Stimulated activated CD4-positive, alpha-beta T cell treated with anti-CD3 and anti-CD28 coated beads, TNF-alpha, amount 100 ng/mL, for 1 hour (primary cell): ENCODE measurements at places on chromosomes 16 and 17.

GRCh38 chr17:29079887-29080286, 36.9 kb downstream of the PIPOX start:
- no peak for DNase-seq

GRCh38 chr17:38742411-38743308, 5.5 kb downstream of the PCGF2 start:
- no peak for DNase-seq

GRCh38 chr17:72502371-72503341, 381.8 kb downstream of the SOX9 start:
- no peak for DNase-seq

DNA sequence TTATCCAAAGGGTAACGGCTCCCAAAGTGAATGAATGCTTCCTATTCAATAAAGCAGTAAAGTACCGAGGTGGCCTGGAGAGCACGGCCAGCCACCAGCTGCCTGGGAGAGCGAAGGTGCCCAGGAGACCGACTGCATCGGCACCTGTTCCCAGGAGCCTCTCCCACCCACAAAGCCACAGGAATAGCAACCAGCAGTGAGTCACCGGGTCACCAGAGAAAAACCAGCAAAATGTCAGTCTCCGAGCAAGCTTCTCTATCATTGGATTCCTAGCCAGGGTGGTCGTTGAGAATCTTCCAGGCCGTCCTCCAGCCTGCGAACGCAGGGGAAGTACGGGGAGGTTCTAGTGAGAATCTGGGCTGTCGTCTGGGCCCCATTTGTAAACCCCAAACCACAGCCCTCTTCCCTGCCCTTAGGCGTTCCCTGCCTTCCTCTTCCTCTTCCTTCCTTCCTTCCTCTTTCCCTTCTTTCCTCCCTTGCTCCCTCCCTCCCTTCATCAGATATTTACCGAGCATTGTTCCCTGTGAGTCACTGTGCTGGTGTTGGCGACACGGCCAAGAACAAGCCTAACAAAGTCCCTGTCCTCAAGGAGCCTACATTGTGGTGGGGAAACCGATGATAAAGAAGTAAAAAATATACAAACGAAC, 114.6 kb downstream of the SLC39A11 start:
- no peak for DNase-seq

- DNase-seq, result no peak
Observed at GRCh38 chr17:17985555-17985954, 12.9 kb downstream of the DRC3 start.

GRCh38 chr16:48596326-48596725, 13.7 kb downstream of the N4BP1 start:
- no peak for DNase-seq

DNA sequence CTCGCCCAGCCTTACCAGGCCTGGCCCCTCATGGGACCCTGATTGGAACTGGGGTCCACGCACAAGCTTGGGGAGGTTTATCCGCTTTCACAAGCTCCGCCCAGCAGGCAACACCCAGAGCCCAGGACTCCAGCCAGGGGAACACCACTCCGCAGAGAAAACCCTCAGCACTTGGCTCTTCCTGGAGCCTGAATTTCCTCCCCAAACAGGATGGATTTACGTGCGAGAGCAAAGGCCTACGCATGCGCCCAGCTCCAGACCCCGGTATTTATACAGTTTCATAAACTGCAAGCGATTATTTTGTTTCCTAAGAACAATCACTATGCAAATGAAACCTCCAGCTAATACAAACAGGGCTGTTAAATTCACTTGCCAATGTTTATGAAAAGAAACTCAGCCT, 22.8 kb downstream of the ZNF423 start:
- no peak for DNase-seq

DNA sequence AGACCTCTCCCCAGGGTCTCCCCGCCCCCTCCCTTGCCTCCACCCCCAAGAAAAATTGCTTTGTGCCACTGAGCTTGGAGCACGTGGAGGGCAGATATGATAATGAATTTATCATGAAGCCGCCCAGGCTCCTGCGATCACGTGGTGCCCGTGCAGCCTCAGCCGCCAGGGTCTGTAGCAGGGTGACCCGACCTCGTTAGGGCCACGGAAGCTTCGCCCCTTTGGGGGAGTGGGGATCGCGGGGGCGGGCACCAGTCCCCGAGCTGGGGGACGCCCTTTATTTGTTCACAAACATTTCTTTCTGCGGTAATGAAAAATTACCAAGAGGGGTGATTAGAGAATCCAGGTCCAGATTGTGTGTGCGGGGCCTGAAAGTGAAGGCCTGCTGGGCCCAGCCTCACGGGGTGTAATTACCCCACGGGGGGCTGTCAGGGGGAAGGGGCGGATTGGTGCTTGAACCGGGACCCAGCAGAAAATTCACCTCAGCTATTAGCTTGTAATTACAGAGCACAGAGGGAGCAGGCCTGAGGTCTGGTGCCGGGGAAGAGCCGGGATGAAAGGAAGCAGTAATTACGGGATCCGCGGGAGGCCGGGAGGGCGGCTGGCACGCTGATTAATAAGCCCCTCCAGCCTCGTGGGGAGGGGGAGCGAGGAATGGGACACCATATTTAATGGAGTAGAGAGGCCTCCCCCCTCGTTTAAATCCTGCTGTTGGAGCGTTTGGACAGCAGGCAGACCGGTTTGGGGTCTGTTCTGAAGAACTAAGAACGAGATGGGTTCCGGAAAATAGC, 13.3 kb downstream of the GSE1 start:
- DNase-seq, result no peak

DNA sequence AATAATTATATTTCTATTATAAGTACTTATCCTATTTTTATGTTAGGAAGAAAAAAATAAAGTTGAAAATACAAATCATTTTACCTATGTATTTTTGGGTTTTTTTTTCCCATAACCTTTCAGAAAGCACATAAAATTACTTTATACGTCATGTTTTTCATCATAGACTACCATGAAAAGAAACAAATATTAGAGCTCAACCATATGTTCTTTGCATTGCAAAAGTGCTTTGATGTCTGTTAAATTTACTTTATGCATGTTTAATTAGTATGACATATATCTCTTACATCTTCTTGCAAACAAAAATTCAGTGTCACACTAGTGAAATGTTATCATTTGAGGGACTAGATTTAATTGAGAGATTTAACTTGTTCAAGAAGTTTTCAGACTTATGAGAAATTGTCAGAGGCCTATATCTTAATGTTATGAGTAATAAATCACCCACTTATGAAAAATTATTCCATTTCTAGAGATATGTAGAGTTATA, 24.0 kb downstream of the BRIP1 start:
- DNase-seq, result no peak

DNA sequence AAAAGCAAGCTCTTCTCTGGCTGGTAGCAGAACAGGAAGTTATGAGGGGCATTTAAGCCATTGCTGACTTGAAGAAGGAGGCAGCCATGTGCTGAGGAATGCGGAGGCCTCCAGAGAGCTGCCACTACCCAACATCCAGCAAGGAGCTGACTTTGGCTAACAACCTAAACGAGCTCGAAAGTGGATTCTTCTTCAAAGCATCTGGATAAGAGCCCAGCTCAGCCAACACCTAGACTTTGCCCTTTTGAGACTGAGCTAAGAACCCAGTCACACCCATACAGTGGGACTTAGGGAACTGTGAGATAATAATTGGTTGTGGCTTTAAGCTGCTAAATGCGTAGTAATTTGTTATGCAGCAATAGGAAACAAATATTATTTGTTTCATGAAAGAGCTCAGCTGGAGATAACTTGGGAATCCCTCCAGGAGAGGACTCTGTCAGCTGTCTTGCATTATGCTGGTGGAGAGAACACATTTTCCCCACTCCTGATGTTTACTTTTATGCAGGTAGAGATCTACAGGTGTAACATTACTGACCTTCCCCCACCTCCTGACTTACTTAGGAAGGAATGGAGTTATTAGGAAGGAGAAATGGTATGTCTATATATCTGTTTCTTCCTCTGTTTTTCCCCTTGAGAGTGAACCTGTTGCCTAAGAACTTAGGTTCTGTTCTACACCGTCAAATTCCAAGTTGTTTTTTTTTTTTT, 52.7 kb upstream of the ZNF629 start:
- DNase-seq, result no peak

GRCh38 chr16:69942627-69943170, 8.4 kb upstream of the CLEC18A start:
- no peak for DNase-seq

GRCh38 chr17:79065105-79065670, 9.4 kb upstream of the ENGASE start:
- no peak for DNase-seq

GRCh38 chr17:77247048-77247541, 106.3 kb downstream of the SEC14L1 start:
- peak; percentile 76 for DNase-seq

DNA sequence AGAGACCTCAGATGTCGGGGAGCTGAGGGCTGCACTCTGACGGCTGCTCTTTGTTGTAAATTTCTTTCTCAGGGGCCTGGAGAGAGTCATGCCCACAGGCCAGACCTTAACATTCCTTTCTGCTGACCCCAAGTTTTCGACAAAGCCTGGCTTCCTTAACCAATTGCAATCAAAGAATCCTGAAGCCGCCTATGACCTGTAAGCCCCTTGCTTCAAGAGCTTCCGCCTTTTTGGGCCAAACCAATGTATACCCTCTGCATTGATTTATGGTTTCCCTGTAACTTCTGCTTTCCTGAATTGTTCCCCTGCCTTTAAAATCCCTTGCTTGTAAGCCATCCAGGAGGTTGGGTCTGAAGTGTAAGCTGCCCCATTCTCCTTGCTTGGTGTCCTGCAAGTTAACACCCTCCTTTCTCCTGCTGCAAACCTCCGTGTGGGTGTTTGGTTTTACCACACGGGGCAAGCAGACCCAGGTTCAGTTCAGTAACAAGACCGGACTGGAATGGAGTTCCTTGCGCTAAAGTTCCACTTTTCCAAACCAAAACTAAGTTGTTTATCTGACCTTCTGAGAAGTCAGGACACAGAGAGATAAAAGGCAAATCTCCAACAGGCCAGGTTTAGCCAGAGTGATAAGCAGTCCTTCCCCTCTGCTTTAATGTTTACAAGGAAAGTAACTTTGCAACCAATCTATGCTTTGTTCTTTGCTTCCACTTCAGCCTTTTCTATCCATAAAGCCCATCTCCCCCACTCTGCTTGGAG, 141.6 kb downstream of the KCNJ12 start:
- no peak for DNase-seq

GRCh38 chr17:75552425-75553294, 27.2 kb downstream of the LLGL2 start:
- DNase-seq, result no peak

DNA sequence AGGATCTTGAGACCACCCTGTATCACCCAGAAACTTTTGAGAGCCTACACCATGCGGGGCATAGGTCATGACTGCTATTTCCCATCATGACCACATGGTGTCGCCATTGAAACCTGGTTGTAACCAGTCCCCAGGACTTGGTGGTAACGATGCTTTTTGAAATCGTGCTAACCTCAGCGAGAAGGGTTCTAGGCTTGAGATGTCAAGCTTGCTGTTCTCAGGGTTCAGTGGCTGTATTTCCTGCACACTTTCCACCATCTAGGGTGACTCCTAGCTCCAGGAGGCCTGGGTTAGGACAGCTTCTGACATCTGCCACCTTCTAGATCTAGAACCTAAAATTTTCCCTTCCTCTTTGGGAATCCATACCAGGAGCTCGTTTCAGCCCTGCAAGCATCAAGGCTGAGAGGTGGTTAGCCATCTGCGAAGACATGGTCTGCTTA, 13.0 kb upstream of the SPNS3 start:
- DNase-seq, result no peak

- DNase-seq, result no peak
Observed at GRCh38 chr17:73773702-73774101, 129.5 kb upstream of the SDK2 start.

DNA sequence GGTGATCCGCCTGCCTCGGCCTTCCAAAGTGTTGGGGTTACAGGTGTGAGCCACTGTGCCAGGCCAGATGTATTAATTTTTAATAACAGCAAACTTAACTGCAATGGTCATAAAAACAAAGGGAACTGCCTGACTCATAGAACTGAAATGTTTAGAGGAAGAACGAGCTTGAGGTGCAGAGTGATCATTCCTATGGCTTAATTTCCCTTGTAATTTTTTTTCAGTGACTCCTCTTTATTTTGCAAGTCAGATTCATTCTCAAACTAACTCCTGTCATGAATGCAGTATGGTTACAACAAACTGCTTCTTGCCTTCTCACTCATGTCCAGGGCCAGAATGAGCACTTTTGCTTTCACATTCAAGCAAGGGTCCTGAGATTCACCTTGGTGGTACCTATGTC, 231.3 kb downstream of the HAPSTR1 start:
- no peak for DNase-seq

DNA sequence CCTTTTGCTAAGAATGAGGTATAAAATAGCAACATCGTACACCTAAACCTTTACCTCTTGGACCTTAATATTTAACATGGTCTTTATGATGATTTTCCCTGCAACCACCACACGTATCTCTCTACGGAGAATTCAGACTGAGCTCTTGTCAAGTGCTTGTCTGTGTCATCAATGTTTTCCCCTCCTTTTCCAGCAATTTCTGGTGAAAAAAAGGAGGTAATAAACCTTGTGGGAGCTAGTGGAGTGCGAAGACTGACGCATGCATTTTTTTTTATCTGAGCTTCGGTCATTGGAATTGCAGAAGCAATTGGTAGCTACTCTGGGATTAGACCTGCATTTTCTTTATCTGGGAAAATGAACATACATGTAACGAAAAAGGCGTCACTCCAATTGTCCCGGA, 527.6 kb downstream of the TMEM114 start:
- no peak for DNase-seq

- no peak for DNase-seq
Observed at GRCh38 chr17:74654742-74655141, 31.2 kb upstream of the CD300E start.

- no peak for DNase-seq
Observed at GRCh38 chr17:50891577-50891989, 25.4 kb upstream of the TOB1 start.

DNA sequence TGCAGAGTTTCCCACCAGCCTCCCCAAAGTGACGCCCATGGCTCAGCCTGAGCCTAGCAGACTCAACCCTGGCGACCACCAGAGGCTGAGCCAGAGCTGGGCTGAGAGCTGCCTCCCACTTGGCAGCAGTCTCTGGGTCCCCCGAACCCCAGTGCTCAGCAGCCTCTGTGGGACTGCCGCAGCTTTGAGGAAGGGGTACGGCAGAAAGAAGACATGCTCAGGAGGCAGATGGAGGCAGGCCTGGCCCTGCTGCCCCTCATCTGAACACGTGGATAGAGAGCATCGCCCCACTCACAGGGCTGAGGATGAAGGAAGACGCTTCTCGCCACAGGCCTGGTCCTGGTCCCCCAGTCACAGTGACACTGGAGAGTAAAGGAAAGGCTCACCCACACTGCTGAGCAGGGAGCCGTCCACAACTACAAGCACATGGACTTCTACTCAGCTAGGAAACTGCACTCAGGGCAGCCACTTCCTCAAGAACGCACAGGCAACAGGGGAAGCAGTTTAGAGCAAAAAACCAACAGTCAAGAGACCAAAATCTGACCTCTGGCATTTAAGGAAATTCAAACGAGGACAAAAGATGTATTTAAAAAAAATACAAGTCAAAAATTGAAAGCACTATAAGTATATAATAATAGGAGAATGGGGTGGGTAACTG, 45.2 kb upstream of the GSG1L start:
- no peak for DNase-seq
